ENCODE measurements at places on chromosomes 3 and 15.

GRCh38 chr3:157166561-157166960 lies 6.6 kb upstream of the CCNL1 start:
- DNase-seq: no peak

GRCh38 chr3:122563717-122564025 lies 429 bp downstream of the PARP9 start:
- peak; percentile 62 for DNase-seq

DNA sequence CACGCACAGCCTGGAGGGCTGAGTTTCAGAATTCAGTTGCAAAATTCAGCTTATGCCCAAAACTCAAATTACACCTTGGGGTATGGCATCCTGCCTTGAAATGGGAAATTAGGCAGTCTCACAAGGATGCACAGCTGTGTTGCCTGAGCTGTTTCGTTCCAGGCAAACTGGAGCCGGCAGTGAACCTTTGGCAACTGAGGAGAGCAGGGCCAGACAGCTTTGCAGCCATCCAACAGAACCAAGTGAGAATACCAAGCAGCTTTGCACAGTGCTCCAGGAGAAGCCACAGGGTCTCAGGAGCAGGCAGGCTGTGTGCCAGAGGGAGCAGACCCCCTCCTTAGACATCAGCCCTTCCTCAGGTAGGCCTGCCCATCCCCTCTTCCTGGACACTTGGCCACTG lies 32.5 kb upstream of the BFSP2 start:
- DNase-seq: no peak

DNA sequence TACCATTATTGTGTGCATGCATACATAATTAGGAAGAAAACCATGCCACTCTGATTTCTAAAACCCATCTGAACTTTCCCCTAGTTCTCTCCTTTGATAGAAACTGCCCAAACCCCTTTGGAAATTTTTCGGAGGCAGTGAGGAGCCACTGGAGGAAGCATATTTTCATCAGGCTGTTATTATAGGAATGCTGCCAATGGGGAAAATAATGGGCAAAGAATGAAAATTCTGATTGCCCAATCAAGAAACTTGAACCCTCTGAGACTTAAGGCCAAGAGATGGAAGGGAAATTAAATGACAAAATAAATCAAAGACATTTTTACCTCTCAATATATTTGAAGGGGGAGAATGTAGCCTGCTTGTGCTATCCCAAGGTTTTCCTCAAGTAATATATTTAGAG lies 376.0 kb upstream of the PDZRN3 start:
- DNase-seq: no peak

- DNase-seq: peak; percentile 44
Measured at GRCh38 chr3:157311633-157312375, 124.8 kb upstream of the PTX3 start.

DNA sequence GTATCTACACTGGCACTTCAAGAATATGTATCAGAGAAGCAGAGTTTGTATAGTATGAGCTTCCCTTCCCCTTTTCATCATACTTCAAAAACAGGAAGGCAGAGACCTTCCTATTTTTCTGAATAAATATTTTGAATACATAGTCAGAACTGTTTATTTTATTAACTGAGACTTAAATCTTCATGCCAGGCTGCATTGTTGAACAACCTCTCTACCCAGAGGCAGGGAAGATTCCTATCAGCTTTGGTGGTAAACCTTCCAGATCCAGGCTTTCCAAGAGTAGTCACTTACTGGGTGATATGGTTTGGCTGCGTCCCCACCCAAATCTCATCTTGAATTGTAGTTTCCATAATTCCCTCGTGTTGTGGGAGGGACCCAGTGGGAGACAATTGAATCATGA lies 217.4 kb upstream of the ATP11B start:
- no peak for DNase-seq

GRCh38 chr3:23438657-23439056 lies 235.5 kb downstream of the UBE2E2 start:
- DNase-seq: no peak

GRCh38 chr3:24963762-24964625 lies 464.1 kb upstream of the RARB start:
- DNase-seq: no peak

GRCh38 chr3:77041811-77042210 lies 1.9 kb downstream of the ROBO2 start:
- no peak for DNase-seq

- DNase-seq: no peak
Measured at GRCh38 chr15:88048755-88049154, 207.8 kb downstream of the NTRK3 start.

DNA sequence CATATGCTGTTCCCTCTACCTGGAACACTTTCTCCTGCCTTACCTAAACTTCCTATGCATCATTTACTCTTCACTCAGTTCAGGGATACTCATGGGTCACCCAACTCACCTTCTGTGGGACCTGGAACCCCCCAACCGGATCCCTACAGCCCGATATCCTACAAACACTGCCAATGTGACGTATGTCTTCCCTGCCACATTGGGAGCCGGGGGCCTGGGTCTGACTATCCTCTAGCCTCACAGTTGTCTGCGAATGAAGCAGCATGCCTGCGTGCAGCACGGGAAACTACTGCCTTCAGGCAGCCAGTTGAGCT lies 405 bp downstream of the NPRL2 start:
- DNase-seq: no peak

DNA sequence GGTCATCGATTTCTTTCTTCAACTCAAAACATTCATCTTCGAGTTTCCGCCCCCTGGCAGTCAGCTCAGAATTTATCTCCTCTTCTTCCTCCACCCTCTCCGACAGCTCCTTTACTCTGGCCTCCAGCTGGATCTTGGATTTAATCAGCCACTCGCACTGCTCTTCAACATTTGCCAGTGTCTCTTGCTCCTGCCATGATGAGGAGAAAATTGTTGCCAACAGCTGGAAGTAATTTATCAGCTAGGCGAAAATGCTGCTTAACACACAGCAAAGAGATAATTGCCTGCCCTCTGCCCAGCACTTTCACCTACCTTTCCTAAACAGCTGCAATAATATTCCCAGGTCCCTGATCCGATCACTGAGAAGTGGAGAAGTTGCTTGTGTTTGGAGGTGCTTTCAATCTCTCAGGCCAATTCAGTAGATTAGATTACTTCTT lies 69.3 kb downstream of the MYH15 start:
- DNase-seq: no peak

- no peak for DNase-seq
Measured at GRCh38 chr3:19293295-19293694, 145.0 kb downstream of the KCNH8 start.

DNA sequence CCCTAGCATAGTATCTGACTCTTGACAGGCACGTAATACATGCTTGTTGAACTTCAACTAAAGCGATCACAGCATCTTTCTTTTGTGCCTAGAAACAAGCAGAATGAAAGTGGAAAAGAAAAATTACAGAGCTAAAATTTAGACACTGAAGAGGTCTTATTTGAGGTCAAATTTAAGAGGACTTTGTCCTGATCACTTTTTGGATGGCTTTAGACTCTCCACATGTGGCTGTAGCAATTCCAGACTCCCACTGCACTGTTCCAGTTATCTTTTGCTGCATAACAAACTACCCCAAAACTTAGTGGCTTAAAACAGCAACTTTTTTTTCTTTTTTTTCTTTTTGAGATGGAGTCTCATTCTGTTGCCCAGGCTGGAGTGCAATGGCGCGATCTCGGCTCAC lies 23.5 kb downstream of the DPH3 start:
- DNase-seq: no peak

DNA sequence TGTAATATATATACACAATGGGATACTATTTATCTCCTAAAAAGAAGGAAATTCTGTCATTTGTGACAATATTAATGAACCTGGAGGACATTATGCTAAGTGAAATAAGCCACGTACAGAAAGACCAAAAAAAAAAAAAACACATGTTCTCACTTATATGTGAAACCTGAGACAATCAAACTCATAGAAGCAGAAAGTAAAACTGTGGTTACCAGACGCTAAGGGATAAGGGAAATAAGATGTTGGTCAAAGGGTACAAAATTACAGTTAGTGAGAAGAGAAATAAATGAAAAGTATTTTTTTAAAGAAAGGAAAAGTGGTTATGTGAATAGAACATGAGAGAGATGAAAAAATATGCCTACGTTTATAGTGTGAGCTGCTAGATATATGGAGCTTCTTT lies 101.1 kb downstream of the CPNE4 start:
- DNase-seq: no peak

GRCh38 chr3:143218166-143218835 lies 98.7 kb downstream of the CHST2 start:
- DNase-seq: no peak

GRCh38 chr3:124974691-124975090 lies 40.1 kb upstream of the MUC13 start:
- DNase-seq: no peak

- no peak for DNase-seq
Measured at GRCh38 chr15:83352119-83352518, 67.7 kb upstream of the BNC1 start.

GRCh38 chr3:186896875-186897274 lies 33.5 kb upstream of the ST6GAL1 start:
- no peak for DNase-seq

DNA sequence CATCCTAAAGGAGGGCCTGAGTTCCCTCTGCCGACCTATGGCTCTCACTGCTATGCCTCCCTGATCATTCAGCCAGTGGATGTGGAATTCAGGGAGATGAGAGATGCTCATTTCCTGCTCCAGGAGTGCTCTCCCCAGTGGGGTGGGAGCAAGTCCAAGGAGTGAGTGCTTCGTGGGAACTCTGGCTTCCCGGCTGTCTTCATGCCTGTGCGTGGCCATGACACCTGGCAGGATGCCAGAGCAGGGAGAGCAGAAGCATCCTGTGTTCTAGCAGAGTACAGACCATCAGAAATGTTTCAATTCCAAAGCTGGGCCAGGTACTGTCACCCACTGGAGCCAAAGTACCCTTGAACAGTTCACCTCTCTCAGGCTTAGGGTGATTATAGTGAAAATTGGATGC lies 45.1 kb downstream of the APH1B start:
- DNase-seq: no peak

DNA sequence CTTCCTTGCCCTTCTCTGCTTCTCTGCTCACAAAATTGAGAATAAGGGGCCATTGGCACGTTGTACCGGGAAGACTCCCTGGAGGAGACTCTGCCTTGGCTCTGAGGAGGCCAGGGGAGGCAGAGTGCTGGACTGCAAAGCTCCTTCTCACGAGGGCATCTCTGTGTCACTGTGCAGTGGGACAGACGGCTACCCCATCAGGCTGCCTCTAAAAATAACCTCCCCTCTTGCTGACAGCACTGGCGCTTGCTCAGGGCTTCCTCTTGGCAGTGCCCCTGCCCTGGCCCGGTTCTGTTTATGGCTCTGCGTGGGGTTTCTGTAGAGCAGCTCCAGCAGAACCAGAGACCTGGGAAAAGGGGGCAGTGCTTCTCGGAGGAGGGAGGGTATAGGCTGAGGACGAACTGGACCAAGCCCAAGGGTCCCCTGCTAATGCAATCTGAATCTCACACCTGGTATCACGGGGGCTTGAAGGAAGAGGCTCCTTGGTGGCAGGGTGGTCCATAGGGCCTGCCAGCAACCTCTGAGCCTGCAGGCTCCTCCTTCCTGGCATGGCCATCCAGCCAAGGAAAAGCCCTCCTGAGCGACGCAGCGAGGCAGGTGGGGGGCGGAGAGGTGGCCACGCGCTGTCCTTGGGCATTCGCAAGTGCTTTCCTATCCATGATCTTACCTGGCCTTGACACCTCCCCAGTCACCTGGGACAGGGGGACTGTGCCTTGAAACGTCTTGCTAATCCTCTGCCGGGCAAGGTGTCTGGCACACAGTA lies 63.3 kb upstream of the TLE3 start:
- DNase-seq: peak; percentile 60

DNA sequence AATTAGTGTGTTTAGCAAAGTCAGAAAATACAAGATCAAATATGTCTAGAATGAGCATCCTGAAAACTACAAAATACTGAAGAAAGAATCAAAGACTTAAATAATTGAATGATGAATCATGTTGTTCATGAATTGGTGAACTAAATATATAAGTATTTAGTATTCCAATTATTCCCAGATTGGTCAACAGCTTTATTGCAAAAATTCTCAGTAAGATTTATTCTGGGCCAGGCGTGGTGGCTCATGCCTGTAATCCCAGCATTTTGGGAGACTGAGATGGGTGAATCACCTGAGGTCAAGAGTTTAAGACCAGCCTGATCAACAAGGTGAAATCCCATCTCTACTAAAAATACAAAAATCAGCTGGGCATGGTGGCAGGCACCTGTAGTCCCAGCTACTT lies 250.0 kb upstream of the NECTIN3 start:
- DNase-seq: no peak

- no peak for DNase-seq
Measured at GRCh38 chr3:114586119-114586518, 292.3 kb downstream of the TIGIT start.

DNA sequence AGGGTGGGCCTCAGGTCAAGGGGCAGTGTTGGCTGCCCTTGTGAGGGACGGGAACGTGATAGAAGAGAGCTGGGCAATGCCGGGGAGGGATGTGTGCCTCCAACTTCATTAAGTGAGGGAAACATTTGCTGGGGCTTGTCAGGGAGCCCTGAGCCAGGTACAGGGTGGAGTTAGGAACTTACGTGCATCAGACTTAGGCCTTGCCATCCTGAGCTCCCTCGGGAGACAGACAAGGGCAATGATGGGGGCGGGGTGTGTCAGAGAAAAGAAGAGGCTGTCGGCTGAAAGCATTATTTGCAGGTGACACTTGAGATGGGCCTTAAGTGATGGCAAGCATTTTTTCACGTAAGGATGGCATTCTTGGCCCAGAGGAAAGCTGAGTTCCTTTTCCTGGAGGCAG lies 1.6 kb downstream of the FAM131A start:
- no peak for DNase-seq

- DNase-seq: no peak
Measured at GRCh38 chr3:44890852-44891251, 16.4 kb downstream of the TGM4 start.

- DNase-seq: peak; percentile 52
Measured at GRCh38 chr3:37493485-37494080, 319.2 kb upstream of the LRRFIP2 start.

- DNase-seq: no peak
Measured at GRCh38 chr3:194072691-194073279, 63.2 kb upstream of the HES1 start.

DNA sequence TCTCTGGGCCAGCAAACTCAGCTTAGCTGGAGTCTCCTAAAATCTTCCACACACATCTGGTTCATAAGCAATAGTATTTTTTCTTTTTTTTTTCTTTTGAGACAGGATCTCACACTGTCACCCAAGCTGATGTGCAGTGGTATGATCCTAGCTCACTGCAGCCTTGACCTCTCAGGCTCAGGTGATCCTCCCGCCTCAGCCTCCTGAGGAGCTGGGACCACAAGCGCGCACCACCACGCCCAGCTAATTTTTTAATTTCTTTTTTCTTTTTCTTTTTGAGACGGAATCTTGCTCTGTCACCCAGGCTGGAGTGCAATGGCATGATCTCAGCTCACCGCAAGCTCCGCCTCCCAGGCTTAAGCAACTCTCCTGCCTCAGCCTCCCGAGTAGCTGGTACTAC lies 34.3 kb downstream of the RNU5B-1 start:
- DNase-seq: no peak
